ENCODE measurements at places on chromosomes 6 and 20.

- DNase-seq: no peak
These were observed 39.3 kb upstream of the CST5 start for GRCh38 chr20:23918896-23919295.

GRCh38 chr6:119160911-119161310 is 82.4 kb upstream of the FAM184A start:
- no peak for DNase-seq

- no peak for DNase-seq
These were observed 2.2 kb upstream of the OXT start for GRCh38 chr20:3068986-3069900.

- DNase-seq: no peak
These were observed 19.2 kb downstream of the KCNG1 start for GRCh38 chr20:51003753-51004152.

DNA sequence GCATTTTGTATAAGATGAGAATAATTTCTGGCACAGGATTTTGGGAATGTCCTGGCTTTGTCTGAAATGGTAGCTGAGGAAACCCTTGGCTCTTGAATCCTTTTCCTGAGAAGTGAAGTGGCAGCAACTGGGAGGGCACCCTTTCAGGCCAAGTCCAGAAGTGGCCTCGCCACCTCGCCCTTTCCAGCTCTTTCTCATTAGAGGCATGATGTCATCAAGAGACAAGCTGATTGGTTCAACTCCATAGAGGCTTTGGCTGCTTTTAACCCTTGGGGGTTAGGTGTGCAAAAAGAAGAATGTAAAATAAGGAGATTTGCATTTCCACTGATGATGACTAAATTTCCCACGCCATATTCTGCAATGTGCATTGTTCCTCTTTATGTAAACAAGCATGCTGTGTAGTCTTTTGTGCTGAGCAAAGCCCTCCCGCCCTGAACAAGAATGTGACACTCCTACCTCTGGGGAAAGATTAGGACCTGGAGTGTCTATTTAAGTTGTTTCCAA is 116.5 kb downstream of the TCP11 start:
- peak; percentile 64 for DNase-seq
